GM19239 (cell line): ENCODE measurements at places on chromosomes 12 and 14.

GRCh38 chr14:105161309-105161708 lies 7.3 kb downstream of the JAG2 start:
- DNase-seq, result no peak

GRCh38 chr14:73027546-73027945 lies 640 bp upstream of the ZFYVE1 start:
- no peak for DNase-seq

GRCh38 chr14:63174760-63175191 lies 29.5 kb upstream of the RHOJ start:
- no peak for DNase-seq

GRCh38 chr12:120546050-120546386 lies 11.9 kb downstream of the RNF10 start:
- no peak for DNase-seq

DNA sequence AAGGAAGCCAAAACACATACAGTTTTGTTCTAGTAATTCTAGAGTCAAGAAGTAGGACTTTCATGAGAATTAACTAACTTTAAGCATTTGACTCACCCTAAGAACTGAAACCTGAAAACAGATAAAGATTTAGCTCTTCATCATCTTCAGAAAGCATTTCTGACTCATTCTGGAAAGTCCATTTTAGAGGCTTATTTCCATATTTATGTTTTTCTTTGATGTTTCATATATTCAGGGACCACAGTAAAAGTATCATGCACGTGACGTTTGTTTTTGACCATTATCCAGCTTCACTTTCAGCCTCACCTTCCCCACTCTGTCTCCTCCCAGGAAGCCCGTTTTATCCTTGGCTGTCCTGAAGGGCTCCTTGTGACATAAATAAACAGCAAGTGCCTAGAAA lies 79.2 kb downstream of the MDGA2 start:
- DNase-seq, result no peak

DNA sequence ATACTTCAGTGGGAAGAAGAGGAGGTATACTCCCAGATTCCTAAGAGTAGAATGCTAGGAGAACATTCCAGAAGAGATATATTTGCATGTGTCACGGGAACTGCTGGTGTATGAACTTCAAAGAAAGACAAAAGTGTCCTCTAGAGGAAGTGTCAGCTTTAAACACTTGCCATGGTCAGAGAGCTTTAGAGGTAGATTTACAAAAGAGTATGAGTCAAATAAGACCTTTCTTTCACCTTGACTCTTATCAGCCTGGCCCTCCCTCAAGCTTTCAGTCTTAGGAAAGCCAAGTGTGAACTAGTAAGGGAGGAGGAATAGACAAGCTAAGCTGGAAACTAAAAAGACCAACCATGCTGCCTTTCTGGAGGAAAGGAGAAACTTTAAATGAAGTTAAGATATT lies 34.7 kb downstream of the COX8C start:
- no peak for DNase-seq
